ENCODE measurements at places on chromosomes 1 and 21.

DNA sequence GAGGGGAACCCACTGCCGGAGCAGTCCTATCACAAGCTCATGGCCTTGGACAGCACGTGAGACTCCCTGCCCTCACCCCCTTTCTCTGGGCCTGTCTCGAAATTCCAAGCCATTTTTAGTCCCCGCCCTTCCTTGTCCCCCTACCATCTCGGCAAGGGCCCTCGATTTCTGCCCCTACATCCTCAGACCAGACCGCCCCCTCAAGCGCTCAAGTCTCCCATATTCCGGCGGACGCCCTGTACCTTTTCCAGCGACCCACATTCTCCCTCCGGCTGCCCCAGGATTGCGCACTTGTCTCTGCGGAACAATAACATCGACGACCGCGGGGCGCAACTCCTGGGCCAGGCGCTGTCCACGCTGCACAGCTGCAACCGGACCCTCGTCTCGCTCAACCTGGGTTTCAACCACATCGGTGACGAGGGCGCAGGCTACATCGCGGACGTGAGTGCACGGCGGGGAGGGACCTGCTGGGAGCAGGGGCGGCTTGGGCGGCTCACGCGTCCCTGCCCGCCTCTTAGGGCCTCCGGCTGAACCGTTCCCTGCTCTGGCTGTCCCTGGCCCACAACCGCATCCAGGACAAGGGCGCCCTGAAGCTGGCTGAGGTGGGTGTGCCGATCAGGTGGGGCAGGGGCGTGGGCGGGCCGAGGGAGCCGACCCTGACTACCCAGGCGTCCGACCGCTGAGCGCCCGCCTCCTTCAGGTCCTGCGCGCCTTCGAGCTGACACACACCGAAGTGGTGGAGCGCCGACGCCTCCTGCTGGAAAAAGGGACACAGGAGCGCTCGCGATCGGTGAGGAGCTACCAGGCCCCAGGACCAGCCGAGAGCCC is 7.0 kb downstream of the LRRC71 start:
- DNase-seq, result peak; percentile 37

GRCh38 chr1:215584389-215584788 is 17.3 kb downstream of the KCTD3 start:
- DNase-seq, result no peak

DNA sequence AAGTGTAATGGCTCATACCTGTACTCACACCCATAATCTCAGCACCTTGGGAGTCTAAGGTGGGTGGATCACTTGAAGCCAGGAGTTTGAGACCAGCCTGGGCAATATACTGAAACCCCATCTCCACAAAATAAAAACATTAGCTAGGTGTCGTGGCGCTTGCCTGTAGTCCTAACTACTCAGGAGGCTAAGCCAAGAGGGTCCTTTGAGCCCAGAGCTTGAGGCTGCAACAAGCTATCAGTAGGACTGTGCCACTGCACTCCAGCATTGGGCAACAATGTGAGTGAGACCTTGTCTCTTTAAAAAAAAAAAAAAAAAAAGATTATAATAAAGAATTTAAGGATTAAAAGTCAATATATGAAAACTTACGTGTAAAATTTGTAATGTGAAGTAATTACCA is 11.7 kb downstream of the BPNT1 start:
- DNase-seq, result no peak

GRCh38 chr1:185401019-185401418 is 84.0 kb upstream of the IVNS1ABP start:
- DNase-seq, result no peak

GRCh38 chr1:197526736-197527371 is 248.4 kb downstream of the DENND1B start:
- no peak for DNase-seq

- no peak for DNase-seq
These were observed 161.8 kb downstream of the GABPA start for GRCh38 chr21:25896501-25897056.

GRCh38 chr1:32779242-32779641 is 37.9 kb downstream of the YARS1 start:
- no peak for DNase-seq

GRCh38 chr1:159152031-159152430 is 19.4 kb upstream of the CADM3 start:
- DNase-seq, result no peak

DNA sequence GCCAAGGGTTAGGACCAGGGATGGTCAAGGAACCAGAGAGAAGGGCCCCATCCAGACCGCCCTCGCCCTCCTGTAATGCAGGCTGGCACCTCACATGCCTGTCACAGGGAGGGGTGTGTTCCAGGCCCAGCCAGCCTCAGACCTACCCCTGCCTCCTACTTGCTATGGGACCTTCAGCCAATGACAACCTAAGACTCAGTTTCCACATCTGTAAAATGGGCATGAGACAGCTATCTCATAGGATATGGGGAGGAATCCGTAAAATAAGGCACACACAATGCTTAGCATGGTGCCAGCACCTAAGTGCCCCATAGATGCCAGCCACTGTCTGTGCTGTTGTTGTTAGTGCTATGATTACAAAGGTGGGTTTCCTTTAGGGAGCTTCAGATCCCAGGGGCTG is 7.9 kb downstream of the KIF17 start:
- no peak for DNase-seq

- DNase-seq, result no peak
These were observed 4.5 kb upstream of the NHLH1 start for GRCh38 chr1:160362168-160362957.

- no peak for DNase-seq
These were observed 36.0 kb downstream of the GPR3 start for GRCh38 chr1:27428316-27429028.
